ENCODE measurements at places on chromosomes 4 and X.

GRCh38 chrX:108426262-108426661 is 12.0 kb downstream of the COL4A6 start:
- DNase-seq: no peak

DNA sequence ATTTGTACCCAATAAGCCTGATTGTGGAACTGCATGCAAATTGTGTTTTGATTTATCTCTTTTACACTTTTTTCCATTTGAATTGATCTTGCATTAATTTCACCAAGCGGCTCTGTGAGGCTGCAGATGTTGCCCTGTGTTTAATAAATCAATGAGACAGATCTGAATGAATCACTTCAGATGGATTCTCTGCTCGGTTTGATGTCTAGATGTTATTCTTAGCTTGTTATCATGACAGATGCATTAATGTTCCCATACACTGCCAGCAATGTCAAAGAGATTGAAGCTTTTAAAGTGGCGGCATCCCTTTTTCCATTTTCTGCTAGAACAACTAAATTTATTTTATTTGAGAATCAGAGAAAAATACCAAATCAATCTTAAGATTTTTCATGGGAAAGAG is 6.3 kb downstream of the DACH2 start:
- DNase-seq: no peak

- no peak for DNase-seq
Observed at GRCh38 chrX:33726281-33727160, 405.6 kb downstream of the FAM47A start.

- DNase-seq: no peak
Observed at GRCh38 chr4:168487282-168488035, 7.2 kb upstream of the DDX60L start.

DNA sequence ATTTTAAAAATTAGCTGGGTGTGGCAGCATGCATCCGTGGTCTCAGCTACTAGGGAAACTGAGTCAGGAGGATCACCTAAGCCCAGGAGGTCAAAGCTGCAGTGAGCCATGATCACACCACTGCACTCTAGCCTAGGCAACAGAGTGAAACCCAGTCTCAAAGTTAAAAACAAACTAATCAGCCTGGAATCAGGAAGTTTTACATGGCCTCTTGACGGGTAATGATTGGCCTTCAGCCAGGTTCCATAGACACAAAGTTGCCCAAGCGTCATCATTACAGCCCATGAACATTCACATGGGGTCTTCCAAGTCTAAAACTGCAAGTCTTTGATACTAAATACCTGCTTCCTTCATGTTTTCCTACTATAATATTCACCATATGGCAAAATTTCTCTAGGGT is 10.0 kb upstream of the RGN start:
- no peak for DNase-seq

DNA sequence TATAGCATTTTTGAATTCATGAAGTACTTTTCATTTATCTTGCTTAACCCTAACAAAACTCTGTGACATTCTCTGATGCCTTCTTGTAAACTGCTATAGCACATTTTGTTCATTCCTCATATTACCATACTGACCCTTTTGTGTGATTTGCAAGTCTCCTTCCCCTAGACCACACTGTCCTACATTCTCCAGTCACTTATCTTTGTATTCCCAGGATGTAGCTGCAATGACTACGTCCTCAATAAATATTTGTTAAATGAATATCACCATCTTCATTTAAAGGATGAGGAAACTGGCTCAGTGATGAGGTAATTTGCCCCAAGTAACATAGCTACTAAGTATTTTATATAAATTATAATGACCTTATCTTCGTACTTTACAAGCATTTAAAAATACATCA is 11.9 kb downstream of the HUWE1 start:
- DNase-seq: no peak

DNA sequence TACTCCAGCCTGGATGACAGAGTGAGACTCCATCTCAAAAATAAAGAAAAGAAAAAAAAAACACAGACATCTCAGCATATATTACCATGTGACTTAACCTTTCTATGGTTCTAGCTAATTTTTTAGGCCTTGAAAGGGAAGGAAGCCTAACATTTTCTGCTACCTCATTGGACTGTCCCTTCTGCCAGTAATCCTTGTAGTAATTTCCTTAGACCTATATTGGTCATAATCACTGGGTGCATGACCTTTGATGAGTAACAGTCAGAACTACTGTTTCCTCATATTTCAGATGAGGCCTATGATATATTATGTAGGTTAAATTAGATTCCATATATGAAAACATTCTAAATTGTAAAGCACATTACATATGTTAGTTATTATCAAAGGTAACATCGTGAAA is 9.6 kb downstream of the XIAP start:
- no peak for DNase-seq

All from activated T-cell treated with anti-CD3 and anti-CD28 coated beads, Interleukin-2, amount 50 U/mL, for 24 hours (primary cell).